Activated effector memory CD4-positive, alpha-beta T cell treated with Interleukin-2 at 50 U/mL for 16 hours (primary cell): ENCODE measurements at places on chromosomes 5 and 9.

DNA sequence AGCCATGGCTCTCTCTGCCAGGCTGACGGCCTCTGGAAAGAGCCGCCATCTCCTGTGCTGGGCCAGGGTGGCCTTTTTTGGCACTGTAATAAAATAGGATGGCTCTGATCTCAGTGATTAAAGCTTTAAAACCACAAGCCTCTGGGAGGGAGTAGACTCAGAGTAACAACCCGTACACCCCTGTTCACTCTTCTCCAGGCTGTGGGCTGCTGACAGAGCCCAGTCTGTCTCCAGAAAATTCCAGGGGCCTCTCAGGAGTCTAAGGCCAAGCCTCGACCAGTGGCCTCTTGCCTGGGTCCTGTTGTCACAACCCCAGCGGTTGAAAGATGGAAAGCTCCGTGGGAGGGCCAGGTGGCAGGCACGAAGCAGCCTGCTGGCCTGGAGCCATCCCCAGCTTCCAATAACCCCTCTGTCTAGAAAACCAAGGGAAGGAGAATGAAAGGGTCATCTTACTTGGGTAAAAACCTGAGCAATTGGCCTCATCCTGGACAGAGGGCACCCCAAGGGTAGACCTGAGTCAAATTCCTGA is 286.7 kb upstream of the ZNF462 start:
- DNase-seq: no peak

GRCh38 chr5:1754531-1755220 is 45.0 kb downstream of the MRPL36 start:
- DNase-seq: no peak

DNA sequence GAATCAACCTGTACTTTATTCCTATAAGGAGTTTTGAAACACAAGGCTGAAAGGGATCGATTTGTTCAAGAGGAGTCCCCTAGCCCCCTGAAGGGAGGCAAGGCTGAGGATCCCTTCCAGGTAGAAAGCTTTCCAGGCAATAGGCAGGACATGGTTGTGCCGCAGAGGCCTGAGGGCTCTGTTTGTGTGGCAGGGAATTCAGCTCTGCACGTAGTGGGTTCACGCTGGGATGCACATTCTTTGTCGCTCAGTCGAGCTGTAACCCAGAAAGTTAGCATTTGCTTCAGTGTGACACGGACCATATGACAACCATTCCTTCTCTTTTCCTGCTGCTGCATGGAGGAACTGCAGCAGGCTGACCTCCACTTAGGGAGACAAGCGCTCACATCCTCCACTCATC is 65.6 kb upstream of the TRIO start:
- DNase-seq: no peak

DNA sequence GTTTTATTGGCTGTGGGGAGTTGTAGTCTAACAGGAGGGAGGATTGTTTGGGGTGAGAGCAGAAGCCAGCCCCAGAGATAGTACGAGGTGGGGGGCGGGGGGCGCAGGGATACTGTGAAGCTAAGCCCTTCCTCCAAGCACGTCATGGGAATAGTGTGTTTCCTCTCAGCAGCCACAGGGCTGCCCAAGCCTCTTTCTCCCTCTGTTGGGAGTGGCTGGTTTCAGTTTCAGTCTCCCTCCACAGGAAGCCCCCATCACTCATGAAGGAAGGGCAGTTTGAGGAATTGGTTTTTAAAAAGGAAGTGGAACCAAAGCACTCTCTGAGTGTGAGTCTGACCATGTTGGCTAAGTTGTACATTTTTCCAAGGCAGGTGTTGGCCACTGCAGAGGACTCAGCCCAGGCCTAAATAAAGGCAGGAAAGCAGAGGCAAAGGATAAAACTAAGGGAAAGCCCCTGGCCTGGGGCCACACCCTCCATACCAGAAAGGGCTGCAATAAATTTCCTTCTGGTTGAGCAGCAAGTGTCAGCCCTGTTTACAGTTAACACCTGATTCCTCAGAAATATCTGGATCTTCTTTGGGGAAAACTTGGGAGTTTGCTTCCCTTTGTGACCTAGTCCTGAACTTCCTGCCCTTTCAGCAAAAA is 3.2 kb downstream of the RAB24 start:
- peak; percentile 26 for DNase-seq

- no peak for DNase-seq
These were observed 59.2 kb downstream of the TNC start for GRCh38 chr9:115058684-115059315.

GRCh38 chr9:106637486-106637885 is 225.5 kb upstream of the ZNF462 start:
- DNase-seq: no peak

DNA sequence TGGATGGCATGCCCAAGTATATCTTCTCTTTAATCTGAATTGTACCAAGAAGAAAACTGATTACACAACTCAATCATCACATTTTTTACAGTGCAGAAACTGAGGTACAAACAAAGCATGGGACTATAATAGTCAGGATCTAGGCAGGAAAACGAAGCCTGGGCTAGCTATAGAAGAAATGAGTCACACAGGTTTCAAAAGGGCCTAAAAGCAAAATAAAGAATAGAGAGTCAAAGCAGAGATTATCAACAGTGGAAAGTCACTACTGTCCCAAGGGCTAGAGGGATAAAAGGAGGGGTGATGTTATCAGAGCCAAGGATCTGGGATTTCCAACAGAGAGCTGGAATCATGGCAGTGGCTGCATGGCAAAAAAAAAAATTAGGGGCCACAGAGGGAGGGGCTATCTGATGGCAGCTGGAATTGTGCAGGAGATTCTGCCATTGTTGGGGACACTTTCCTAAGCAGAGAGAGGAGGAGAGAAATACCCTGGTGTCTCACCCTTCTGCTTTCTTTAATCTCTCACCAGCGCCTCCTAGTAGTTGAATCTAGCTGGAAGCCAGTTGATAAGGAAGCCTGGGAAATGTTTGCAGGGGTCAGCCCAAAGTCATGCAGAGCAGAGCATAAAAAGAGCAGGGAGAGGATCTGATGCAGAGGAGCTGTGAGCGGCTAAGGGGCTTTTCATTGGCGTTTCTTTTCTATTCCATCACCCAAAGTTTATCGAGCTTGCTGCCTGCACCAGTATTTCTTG is 343.2 kb downstream of the ACTL7B start:
- DNase-seq: no peak

- no peak for DNase-seq
These were observed at the start of gene ENTPD8 for GRCh38 chr9:137441289-137441934. ENTPD8 (minus strand) TSS chr9:137441357; CDS start chr9:137438285, 3,072 bp downstream.

DNA sequence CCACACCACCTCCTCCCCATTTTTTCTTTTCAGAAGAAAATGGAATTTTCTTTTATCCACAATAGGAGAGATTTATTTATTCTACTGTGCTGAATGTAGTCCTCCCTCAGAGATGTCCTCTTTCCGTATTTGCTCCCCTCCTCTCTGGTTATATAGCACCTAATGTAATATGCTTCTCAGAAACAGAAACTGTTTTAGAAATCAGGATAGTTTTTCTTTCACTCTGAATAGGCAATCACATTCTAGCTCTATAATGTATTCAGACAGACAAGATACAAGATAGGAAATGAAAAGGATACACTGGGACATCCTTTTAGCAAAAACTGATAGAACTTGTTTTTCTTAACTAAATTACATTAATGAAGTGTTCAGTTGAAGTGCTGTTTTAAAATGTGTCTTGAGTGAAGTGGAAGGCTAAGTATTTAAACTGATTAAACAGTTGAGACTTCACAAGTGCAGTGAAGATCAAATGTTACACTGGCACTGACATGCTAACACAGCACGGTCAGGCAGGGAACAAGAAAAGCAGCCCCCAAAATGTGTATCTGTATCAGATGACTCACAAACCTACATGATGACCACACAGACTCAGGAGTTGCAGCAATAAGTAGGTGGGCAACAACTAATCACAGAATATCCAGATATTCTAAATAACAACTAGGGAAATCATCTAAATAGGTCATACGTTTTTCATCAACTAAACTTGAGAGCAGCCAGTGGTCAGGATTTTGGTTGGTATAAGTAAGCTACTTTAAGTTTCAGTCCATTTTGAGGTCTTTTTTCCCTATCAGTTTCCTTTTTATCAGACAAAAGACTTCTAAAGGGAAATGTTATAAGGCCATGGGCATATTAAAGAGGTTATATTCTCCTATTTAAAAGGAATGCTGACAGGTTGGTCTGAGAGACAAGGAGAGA is 260.4 kb downstream of the MLLT3 start:
- no peak for DNase-seq

DNA sequence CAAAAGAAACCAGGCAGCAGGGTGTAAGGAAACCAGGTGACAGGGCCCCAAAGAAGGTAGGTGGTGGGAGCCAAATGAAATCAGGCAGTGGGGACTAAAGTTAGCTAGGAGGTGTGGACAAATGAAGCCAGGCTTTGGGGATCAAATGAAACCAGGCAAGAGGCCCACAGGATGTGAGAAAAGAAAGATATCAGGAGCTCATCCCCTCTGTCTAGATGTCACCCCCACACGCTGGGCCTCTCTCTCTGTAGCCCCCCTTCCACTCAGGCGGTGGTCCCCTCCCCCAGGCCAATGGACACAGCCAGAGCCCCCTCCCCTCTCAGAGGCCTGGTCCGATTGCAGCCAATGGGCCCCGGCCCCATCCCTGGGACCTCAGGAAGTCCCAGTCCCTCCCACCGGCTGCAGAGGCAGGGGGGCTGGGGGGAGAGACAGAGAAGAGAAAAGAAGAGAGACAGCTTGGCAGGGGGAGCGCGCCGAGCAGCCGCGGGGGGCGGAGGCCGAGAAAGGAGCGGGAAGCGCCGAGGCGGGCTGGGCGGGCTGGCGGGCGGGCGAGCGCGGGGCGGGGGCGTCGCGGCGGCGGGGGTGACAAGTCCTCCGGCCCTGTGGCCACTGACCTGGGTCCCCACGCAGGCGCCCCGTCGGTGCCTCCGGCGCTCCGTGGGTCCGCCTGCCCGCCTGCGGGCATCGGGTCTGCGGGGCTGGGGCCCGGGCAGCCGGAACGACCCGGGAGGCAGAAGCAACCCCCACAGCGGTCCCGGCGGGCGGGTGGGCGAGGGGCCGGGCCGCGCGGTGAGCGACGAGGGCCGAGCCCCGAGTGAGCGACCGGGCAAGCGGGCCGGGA is 11.9 kb downstream of the CNTFR start:
- DNase-seq: no peak

DNA sequence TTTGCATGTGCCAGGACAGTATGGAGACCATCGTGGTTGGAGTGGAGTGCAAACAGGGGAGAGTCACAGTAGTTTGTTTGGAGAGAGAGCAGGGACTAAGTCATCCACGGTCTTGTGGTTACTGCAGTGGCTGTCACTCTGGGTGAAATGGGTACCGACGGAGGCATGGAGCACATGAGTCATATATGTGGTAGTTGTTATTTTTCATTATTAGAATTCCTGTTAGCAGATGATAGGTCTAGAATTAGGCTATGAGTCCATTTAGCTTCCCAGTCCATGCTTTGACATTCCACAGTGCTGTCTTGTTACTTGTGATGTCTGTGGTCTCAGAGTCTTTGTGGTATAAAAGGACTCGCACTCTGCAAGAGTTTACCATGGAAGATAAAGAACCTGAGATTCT is 303.9 kb downstream of the DMRT2 start:
- DNase-seq: no peak

- DNase-seq: no peak
These were observed 27.3 kb upstream of the CTNNA1 start for GRCh38 chr5:138725818-138726416.

GRCh38 chr9:132061526-132061925 is 18.1 kb downstream of the MED27 start:
- no peak for DNase-seq

DNA sequence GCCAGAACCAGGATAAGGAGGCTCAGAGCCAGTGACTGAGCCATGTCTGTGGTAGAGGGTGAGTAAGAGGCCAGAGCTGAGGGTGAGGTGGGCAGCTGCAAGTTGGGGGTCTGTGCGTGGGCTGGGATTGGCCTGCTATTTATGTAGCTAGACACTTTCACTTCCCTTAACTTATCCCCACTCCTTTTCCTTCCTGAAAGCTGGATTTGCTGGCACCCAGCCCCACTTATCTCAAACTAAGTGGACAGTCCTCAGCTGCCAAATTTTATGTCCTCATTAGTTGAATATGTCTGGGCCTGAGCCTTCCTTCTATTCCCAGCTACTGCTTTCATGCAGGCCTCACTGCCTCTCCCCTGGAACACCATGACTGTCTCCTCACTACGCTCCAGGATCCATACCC is at the start of gene CCL21:
TSS of gene CCL21 (minus strand) at position 114 of the 400 bp plus-strand sequence. CDS start at position 44, 70 bp downstream.
- DNase-seq: no peak

GRCh38 chr5:179886190-179886911 is 21.3 kb downstream of the TBC1D9B start:
- no peak for DNase-seq

GRCh38 chr5:56852228-56853000 is 37.1 kb downstream of the MAP3K1 start:
- DNase-seq: no peak

- DNase-seq: no peak
These were observed 44.4 kb upstream of the APC start for GRCh38 chr5:112693301-112693700.

DNA sequence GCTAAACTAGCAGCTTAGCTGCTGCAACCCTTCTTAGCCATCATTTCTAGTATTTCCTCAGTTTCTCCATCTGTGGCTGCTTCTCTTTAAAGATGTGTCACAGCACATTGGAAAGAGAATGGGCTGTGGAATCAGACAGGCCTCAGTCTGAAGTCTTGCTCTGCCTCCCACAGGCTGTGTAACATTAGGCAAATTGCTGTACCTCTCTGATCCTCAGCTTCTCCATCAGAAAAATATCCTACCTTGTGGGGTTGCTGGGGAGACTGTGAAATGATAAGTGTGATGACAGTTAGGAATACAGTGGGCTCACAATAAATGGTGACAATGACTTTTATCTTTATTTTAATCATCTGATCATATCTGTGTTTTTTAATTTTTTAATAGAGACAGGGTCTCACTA is 17.5 kb upstream of the TRIM14 start:
- no peak for DNase-seq

DNA sequence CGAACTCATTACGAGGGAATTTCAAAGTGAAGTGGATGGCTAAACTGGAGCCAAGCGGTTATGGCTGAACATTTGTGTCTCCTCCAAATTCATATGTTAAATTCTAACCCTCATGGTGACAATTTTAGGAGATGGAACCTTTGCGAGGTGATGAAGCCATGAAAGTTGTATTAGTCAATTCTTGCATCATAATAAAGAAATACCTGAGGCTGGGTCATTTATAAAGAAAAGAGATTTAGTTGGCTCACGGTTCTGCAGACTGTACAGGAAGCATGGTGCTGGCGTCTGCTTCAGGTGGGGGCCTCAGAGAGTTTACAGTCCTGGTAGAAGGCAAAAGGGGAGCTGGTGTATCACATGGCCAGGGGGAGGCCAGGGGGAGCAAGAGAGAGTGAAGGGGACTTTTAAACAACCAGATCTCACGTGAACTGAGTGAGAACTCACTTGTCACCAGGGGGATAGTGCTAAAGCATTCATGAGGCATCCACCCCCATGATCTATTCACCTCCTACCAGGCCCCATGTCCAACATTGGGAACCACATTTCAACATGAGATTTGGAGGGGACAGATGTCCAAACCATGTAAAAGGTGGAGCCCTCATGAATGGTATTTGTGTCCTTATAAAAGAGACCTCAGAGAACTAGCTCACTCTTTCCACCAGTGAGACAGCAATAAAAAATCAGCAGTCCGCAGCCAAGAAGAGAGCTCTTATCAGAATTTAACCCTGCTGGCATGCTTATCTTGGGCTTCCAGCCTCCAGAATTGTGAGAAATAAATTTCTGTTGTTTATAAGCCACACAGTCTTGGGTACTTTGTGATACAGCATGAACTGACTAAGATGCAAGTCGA is 143.4 kb downstream of the MTRR start:
- no peak for DNase-seq
